ENCODE measurements at places on chromosomes 1 and 21. TPM values are rescaled to one million over a fixed set of nuclear protein-coding genes. Genes with fewer than 3 reads are reported as not detected.
A peak's percentile ranks its signal among the peaks of the same experiment; 100 is the strongest.

- DNase-seq: no peak
Measured at GRCh38 chr1:229665912-229666558, 40.0 kb downstream of the URB2 start.

GRCh38 chr1:3530926-3531818, 76.7 kb downstream of the ARHGEF16 start:
- no peak for DNase-seq

DNA sequence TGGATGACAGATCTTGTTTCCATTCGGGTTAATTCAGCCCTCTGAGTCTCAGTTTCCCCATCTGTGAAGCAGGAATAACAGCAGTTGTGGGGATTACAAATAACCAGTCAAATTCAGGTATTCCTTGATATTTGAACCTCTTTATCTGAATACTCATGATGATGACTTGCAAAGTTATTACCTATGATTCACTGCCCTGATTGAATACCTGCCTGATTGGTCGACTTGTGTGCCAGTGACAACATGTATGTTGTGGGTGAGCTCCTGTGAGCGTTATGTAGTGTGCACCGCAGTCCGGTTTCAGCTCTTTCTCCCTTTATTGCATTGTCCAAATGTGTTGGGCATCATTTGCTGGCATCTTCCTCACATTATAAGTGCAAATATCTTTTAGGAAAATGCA, 9.5 kb upstream of the TMEM61 start:
- DNase-seq: peak; percentile 94

DNA sequence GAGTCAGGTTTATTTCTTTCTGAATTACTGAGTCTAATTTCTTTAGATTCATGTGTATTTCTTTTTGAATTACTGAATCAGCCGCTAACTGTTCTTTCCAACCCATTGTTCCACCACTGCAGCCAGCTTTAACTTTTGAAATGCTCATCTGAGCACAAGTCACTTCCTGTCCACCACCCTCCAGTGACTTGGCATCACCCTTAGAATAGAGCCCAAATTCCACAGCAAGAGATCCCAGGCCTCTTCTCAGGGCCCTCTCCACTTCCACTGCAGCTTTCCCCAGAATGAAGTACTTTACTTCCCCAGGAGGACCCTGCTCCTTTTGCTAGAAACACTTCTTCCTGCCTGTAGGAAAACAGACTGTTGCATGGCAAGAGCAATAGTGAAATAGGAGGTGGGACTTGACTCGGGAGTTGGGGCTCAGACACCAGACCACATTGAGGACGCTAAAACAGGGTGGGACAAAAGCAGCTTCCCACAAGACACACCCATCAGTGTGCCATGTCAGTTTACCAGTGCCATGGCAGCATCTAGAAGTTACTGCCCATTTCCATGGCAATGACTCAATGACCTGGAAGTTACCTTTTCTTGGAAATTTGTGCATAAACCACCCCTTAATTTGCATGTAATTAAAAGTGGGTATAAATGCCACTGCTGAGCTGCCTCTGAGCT, 56.5 kb upstream of the ADAR start:
- no peak for DNase-seq

TEX38 gene
- not detected for polyA plus RNA-seq

S100A9 gene
- polyA plus RNA-seq: 297 TPM

SPRR2F gene
- polyA plus RNA-seq: not detected
